ENCODE measurements at places on chromosomes 11 and 22. TPM values are rescaled to one million over a fixed set of nuclear protein-coding genes. Genes with fewer than 3 reads are reported as not detected.

The TSGA10IP gene
- total RNA-seq = not detected

The APOL5 gene
- 1.4 TPM for total RNA-seq

The SGSM1 gene
- total RNA-seq = 1.9 TPM

The TYR gene
- total RNA-seq = not detected

The KMT2A gene
- 82.4 TPM for total RNA-seq

The FXYD2 gene
- total RNA-seq = 5.0 TPM

The OR52B6 gene
- total RNA-seq = not detected

The SOX6 gene
- total RNA-seq = 12.8 TPM

The MAPK8IP1 gene
- total RNA-seq = 8.3 TPM

The NRXN2 gene
- total RNA-seq = 11.5 TPM

The FAM76B gene
- 66.7 TPM for total RNA-seq

The TRIM48 gene
- not detected for total RNA-seq

The OR52W1 gene
- not detected for total RNA-seq

The HBG2 gene
- 2,457 TPM for total RNA-seq

The SLC22A9 gene
- total RNA-seq = not detected

The CELSR1 gene
- 4.5 TPM for total RNA-seq

The HSPB2 gene
- 1.6 TPM for total RNA-seq

The SEPTIN5 gene
- 25.6 TPM for total RNA-seq

The GGTLC2 gene
- total RNA-seq = not detected

The DDX17 gene
- 653 TPM for total RNA-seq

The COMT gene
- total RNA-seq = 52.7 TPM

The SESN3 gene
- total RNA-seq = 165 TPM

The OR52H1 gene
- total RNA-seq = 2.2 TPM

The GRIK4 gene
- total RNA-seq = 0.37 TPM

The HBB gene
- 394 TPM for total RNA-seq

The PTPN5 gene
- 0.21 TPM for total RNA-seq

The CRELD2 gene
- 19.3 TPM for total RNA-seq

The LINC01488 gene
- not detected for total RNA-seq

The CARNS1 gene
- total RNA-seq = 0.63 TPM

The HTR3A gene
- 0.58 TPM for total RNA-seq

The FZD4 gene
- total RNA-seq = 65.2 TPM

The RAB36 gene
- total RNA-seq = 2.0 TPM

The FOXRED1 gene
- total RNA-seq = 11.4 TPM

The THRSP gene
- total RNA-seq = 0.48 TPM

The RIMBP3C gene
- 0.26 TPM for total RNA-seq

The SMIM35 gene
- total RNA-seq = not detected

The ARHGAP32 gene
- total RNA-seq = 40.0 TPM

The OR51I1 gene
- total RNA-seq = 0.63 TPM

The LMNTD2 gene
- 0.37 TPM for total RNA-seq

All from urinary bladder (tissue), 4 donors.